DMS79 (cell line): ENCODE measurements at places on chromosomes 5 and 9.

- no peak for DNase-seq
Measured at GRCh38 chr5:52796516-52797103, 8.9 kb downstream of the ITGA1 start.

- no peak for DNase-seq
Measured at GRCh38 chr9:114096041-114096511, 3.0 kb downstream of the KIF12 start.

DNA sequence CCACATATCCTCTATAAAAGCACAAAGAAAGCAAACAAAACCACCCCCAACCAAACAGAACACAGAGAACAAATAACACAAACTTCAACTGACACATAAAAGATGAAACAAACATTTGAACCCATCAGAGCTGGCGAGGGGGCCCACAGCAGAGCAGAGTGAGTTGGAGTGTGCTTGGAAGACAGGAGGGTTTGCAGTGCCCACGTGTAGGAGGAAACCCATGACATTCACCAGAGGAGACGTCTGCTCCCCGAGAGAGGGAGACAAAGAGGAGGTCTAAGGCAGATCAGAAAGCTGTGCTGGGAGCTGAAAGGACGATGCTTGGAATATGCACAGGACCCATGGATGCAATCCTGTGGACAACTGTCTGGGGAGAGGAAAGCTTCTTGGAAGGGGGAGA, 27.0 kb downstream of the MRPL36 start:
- no peak for DNase-seq

DNA sequence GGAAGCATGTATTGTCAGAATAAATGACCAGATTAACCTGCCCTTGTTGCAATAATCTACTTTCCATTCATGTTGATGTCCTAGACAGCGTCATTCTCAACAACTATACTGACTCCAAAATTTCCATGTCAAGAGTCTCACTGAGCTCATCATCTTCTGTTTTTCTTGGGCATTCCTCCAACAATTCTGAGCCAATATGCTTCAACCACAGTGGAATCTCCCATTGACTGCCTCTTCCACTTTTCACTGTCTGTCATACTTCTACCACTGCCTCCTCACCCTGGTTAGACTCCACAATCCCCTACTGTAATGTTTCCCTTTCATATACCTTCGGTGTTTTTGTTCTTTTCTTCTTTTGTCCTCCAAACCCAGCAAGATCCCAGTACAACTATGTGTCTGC, 162.8 kb downstream of the TLE1 start:
- no peak for DNase-seq
